ENCODE measurements at places on chromosomes 3 and 15.

DNA sequence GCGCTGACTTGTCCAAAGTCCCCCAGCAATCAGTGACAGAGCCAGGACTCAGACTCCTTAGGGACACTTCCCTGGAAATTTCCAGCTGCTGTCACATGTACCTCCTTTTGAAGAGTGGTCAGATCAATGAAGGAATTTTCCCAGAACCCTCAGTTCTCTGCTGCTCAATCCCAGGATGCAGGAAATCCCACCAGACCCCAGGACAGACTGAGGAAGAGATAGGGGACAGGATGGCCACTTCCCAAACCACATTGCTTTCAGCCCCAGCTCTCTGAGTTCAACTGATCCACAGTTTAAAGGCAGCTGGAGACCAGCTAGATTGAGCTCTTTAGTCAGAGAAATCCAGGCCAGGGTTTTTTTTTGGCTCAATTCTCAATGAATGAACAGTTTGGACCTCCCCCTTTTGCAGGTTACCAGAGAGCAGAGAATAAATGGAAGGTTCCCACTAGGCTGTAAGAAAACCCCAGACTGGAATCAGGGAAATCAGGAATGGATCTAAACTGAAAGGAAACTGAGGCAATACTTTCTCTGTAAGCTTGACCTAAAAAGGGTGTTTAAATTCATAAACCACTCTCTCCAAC lies 1.5 kb downstream of the CYP1A1 start:
- peak; percentile 71 for DNase-seq

GRCh38 chr3:23254282-23254681 lies 51.2 kb downstream of the UBE2E2 start:
- no peak for DNase-seq

GRCh38 chr15:38991701-38992100 lies 427.1 kb upstream of the RASGRP1 start:
- DNase-seq = no peak

DNA sequence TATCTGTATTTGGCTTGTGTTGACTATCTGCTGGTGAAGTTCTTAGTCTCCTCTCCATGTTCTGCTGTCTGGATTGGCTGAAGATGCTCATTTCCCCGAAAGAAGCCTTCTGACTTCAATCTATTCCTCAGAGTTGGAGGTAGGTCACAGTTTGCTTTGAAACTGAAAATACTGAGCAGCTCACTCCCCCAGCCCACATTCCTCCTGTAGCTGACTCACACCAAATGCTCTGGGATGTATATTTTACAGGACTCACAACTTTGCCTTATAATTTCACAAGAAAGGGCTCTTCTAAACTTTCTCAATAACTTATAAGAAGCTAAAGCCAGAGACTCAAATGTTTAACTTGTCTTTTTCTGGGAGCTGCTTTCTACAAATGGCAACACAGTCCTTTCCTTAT lies 36.3 kb upstream of the SNX4 start:
- no peak for DNase-seq

- no peak for DNase-seq
These were observed 18.5 kb downstream of the SLC6A20 start for GRCh38 chr3:45777746-45778386.

- DNase-seq = no peak
These were observed 8.1 kb downstream of the HYPK start for GRCh38 chr15:43808435-43808950.

DNA sequence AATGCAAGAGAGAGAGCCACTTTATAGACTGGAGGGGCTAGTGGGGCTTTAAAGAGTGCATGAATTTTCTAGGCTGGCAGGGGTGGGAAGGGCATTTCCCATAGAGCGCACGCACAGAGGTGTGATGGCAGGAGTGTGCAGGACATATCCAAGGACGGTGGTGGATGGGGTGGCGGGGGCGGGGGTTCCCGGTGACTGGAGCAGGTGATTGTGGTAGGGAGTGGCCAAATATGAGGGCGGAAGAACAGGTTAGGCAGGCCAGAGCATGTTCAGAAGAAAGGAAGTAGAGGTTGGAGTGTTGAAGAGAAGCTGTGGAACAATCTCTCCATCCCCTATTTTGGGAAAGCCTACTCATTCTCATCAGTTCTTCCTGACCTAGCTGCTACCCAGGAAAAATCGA lies 18.1 kb downstream of the FAM81A start:
- DNase-seq = no peak

DNA sequence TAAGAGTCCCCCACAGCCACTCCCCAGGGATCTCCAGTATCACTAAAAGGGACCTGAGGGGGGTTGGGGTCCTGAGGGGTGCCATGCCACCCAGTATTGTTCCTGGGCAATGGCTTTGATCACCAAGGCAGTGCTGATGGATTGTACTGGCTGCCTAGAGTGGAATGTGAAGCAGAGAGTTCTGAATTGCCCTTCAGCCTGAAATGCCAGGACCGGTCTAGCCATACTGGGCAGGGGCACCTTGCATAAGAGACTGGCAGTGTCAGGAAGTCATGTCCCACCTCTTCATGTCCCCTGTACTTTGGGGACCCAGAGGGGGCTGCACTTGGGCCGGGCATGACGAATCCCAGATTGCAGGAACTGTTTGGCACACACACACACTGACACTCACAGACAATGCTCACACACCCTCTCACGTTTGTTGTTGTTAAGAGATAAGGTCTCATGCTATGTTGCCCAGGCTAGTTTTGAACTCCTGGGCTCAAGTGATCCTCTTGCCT lies 4.5 kb upstream of the TKT start:
- DNase-seq = no peak

DNA sequence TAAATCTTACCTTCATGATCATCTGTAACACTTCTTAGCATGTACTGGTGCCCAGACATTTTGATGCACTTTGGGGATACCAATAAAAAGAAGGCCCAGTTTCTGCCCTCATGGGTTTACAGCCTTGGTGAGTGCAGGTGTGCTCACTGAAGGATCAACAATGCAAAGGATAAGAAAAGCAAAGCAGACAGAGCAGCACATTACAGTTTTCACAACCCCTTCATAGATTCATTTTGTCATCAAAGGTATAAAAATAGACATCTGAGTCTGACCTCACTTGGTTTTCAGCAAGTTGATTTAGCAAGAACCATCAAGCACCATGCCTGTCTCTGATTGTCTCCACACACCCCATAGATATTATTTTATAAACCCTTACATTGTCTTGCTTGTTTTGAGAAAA lies 77.6 kb downstream of the BFSP2 start:
- no peak for DNase-seq

DNA sequence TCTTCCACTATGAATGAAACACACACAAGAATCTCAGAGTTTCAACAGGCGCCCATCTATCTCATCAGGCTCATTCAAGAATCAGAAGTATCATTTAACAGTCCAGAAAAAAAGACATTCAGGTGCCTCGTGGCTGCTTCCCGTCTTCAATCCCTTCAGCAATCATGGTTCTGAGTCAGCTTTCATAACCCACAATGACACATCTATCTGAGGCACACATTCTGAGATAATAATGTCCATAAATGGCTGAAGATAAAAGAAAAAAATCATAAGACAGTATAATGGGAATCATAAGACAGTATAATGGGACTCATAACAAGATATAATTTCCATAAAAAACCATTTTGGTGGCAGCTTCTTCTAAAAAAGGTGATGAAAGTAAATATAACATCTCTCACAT lies 52.4 kb downstream of the TNIK start:
- no peak for DNase-seq

- DNase-seq = no peak
These were observed 630 bp downstream of the SNRK start for GRCh38 chr3:43286841-43287499.

DNA sequence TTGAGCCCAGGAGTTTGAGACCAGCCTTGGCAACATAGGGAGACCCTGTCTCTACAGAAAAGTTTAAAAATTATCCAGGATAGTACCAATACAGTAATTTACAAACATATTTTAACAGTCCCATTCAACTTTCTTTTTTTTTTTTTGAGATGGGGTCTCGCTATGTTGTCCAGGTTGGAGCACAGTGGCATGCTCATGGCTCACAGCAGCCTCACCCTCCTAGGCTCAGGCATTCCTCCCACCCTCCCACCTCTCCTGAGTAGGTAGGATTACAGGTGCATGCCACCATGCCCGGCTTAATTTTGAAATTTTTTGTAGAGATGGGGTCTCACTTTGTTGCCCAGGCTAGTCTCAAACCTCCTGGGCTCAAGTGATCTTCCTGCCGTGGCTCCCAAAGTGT lies 12.5 kb upstream of the MAP6D1 start:
- DNase-seq = no peak
